Calu3 (cell line): ENCODE measurements at places on chromosomes 3 and 15.
A peak's percentile ranks its signal among the peaks of the same experiment; 100 is the strongest.

- DNase-seq: no peak
Measured at GRCh38 chr15:40743921-40744814, 10.9 kb downstream of the RMDN3 start.

GRCh38 chr15:84832448-84833040, 15.4 kb downstream of the ALPK3 start:
- no peak for DNase-seq

DNA sequence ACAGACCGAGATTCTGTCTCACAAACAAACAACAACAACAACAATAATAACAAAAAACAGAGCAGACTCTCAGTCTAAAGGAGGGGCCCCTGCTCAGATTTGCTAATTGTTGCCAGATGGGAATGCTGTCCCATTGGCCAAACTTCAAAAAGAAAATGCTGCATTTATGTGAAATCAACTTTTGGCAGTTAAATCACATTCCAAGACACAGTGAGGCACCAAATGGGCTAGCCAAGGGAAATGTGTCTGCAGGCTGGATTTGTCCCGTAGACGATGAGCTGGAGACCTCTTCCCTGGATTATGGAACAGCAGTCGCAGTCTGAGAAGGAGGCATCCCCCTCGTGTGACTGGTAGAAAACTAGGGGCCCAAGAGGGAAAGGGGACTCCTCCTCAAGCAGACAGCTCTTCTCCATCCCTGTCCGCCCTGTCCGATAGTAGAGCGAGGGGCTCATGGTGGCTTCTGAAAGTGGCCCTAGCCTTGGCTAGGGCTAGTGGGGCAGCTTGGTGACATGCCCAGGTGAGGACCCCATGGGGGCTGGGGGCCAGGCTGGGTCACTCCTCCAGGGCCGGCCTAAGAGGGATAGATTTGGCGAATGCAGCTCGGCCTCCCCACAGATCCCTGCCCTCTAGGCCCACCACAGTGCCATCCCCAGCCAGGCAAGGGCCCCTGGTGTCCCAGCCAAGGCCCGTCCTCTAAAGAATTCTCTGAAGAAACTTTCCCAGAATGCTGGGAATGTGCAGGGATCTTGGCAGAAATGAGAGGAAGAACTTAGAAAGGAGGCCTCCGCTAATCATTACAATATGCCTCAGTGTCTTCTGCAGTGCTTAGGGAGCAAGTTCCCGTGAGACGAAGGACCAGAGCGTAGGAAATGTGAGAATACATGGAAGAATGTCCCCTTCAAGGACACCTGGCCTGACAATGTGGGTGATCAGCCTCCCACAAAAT, 2.0 kb downstream of the SLC22A14 start:
- no peak for DNase-seq

- DNase-seq: no peak
Measured at GRCh38 chr3:112482675-112483074, 16.6 kb downstream of the BTLA start.

- no peak for DNase-seq
Measured at GRCh38 chr3:37963016-37963415, 27.6 kb upstream of the VILL start.

GRCh38 chr15:62739082-62739481, 303.5 kb upstream of the TPM1 start:
- peak; percentile 56 for DNase-seq

DNA sequence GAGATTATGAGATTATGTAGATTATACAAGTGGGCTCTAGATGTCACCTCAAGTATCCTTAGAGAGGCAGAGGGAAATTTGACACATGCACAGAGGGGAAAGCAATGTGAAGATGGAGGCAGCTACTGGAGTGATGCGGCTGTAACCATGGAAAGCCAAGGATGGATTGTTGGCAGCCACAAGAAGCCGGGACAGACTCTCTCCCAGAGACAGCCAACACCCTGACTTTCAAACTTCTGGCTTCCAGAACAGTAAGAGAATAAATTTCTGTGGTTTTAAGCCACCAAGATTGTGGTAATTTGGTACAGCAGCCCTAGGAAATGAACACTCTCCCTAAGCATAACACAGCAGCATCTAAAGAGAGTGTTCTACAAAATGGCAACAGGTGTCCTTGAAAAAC, 34.4 kb upstream of the PRICKLE2 start:
- no peak for DNase-seq

GRCh38 chr3:58657571-58658141, 8.9 kb downstream of the FAM3D start:
- peak; percentile 49 for DNase-seq

DNA sequence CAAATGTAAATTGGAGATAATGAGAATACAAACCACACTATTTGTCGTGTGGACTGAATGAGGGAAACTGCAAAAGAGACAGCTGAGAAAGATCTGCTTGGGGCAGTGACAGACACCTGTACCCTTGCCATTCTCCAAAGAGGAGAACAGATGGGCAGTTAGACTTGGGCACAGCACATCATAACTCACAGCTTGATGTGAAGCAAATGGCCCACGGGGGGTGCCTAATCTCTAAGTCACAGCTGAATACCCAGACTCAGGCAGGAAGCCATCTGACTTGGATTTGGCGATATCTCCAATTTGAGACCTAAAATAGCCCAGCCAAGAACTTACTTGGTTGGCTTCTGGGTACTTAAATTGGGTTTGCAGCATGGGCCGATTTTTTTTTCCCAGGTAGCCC, 10.0 kb upstream of the SLC6A11 start:
- DNase-seq: no peak

DNA sequence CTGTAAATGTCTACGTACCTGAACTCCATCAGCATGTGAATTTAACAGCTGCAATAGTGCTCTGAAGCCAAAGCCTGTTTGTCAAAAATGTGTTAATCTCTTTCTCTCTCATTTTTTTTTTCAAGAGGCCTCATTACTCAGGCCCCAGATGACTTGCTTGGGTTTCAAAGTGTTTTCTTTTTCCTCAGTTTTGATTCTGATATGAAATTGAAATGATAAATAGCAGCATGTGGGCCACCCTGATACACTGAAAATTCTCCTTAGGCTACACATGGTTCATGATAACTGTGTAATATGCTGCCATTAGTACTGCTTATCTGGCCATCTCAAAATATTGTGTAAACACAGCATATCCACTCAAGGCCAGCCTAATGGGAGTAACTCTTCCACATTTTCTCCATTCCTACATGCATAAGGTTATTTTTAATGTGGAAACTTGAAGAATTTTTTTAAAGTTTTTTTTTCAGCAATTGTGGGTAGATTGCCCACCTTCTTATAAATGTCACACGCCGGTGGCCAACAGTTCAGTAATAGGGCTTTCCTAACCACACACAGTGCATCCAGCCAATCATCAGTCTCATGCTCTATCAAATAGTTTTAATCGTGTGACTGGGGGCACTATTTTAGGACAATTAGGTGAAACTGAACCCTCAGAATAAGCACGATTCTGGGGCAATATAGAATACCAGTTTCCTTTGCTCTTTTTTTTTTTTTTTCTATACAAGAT, 13.1 kb upstream of the DENND4A start:
- DNase-seq: no peak

- DNase-seq: no peak
Measured at GRCh38 chr3:112405845-112406244, 72.9 kb downstream of the CD200 start.

DNA sequence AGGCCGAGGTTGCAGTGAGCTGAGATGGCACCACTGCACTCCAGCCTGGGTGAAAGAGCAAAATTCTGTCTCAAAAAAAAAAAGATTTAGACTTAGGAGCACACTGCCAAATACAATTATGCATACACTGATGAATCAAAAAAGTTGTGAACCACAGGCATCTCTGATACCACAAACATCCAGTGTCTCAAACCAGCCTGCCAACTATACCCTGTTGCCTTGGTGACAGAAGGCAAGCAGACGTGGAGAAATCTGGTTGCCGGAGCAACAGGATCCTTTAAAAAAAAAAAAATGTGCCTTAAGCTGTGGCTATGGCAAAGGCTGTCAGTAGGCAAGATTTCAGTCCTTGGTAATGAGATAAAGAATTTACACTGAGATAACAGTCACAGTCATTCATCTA, 202.3 kb downstream of the NEK10 start:
- DNase-seq: peak; percentile 65

DNA sequence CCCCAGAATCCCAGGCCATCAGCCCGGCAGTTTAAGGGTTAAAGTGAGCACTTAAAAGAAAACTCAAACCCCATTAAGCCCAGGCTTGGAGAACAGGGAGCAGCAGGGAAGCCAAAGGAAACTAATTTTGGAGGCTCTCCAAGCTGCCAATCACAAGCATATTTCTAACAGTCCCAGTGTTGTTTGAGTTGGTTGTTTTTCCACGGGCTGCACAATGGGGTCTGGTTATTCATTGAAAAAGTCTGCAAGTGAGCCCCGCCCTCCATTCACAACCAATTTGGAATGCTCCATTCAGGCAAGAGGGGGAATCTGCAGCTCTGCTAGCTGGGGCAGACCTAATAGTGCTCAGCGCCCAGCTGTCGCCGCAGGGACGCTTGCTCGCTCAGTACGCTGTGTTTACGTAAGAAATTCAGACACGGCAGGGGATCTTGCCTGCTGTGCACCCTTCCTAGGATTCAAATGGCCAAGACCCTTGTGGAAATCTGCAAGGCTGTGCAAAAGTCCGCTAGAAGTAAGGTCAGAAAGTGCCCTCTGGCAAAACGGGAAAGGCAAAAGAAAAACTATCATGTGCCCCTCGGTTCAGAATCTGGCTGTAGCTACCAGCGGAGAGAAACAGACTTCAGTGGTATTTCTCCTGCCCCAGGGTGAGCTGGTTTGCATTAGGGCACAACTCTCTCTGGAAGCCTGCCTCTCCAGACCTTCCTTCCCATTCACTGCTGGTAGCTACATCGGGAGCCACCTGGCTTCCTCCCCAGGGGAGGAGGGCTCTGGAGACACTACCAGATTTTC, 11.0 kb downstream of the ETV5 start:
- DNase-seq: peak; percentile 96

DNA sequence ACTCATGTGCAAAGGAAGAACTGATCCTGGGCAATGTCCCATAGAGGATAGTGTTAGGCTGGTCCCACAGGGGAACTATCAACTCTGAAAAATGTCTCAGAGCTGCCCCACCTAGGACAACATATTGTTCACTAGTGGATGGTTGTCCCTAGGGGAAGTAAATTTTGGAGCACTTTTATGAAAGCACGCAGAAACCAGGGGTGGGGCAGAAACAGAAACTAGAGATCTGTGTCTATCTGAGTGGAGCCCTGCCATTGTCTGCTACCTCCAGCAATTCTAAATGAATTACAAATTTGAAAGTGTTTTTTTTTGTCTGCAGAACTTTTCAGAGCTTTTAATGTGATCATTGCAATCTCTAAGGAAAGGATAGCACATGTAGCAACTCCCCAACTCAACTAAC, 357.1 kb upstream of the PROK2 start:
- DNase-seq: no peak

DNA sequence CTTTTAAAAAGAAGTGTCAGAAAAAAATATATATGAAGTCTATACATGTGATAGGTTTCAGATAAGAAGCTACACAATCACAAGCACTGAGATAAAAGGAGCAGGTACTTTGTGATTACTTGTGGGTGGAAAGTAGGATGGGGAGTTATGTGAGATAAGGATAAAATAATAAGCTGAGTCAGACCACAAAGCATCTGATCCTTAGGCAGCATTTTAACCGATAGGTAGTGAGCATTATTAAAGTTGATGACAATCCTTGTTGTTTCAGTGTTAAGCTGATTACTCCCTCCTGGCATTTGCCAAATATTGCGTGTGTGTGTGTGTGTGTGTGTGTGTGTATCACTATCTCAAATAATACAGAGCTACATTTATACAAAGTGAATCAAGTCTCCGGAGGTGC, 483.1 kb downstream of the NAALADL2 start:
- DNase-seq: no peak

DNA sequence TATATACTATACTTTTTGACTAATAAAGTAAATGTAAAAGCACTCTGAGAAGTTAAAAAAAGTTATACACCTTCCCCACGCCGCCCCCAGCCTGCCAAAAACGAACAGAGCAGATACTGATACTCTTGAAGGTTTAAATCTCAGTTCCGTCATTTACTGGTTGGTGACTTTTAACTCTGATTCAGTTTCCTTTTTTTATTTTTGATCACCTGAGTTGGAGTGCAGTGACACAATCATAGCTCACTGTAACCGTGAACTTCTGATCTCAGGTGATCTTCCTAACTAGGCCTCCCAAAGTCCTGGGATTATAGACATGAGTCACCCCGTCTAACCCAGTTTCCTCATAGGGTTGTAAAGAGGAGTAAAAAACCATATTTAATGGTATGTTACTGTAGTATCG, 3.3 kb upstream of the TIPIN start:
- DNase-seq: no peak

DNA sequence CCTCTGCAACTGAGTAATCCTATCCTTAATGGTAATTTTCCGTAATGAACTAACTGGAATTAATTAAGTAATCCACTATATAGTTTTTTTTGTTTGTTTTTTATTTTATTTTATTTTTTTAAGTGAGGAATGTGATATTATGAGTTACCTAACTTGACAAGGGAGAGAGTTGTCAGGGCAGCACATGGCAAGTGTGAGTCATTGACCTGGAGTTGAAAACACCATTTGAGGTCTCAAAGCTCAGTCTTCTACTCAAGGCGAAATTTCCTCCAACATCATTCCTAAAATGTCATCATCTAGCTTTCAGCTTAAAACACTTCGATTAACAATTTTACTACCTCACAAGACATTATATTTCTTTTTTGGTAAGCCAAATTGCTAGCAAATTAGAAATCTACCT, 87.8 kb downstream of the NECTIN3 start:
- no peak for DNase-seq

GRCh38 chr3:22297436-22297835, 546.4 kb upstream of the ZNF385D start:
- DNase-seq: no peak

GRCh38 chr3:141129541-141130011, 78.4 kb downstream of the SPSB4 start:
- DNase-seq: no peak

- DNase-seq: no peak
Measured at GRCh38 chr15:48642795-48643194, 2.7 kb downstream of the FBN1 start.

DNA sequence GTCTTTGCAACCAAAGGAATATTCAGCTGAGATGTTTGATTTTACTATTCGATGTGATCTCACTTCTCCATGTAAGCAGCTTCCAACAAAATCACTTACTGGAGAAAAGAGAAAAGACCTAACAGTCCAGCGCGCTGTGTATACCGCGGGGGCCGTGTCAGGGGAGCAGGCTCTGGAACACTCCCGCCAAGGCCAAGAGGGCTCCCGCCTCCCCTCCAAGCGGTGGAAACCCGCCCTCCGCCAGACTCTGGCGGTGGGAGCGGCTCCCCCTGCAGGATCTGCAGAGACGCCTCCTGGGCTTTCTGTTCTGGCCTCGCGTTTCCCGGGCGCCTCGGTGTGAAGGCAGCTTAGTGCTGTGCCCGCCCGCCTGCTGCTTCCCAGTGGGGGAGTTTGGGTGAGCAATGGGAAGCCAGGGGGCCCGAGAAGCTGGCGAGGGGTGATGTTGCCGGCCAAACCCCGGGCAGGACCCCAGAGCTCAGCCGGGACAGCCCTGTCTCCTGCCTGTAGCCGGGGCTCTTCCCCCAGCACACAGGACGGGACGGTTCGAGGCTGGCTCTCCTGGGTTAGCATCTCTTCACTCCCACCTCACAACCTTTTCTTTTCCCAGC, 36.3 kb downstream of the CHST14 start:
- DNase-seq: peak; percentile 74

GRCh38 chr3:134376786-134377426, 2.7 kb upstream of the AMOTL2 start:
- no peak for DNase-seq

GRCh38 chr15:99019558-99020540, 12.3 kb upstream of the PGPEP1L start:
- DNase-seq: no peak

- DNase-seq: no peak
Measured at GRCh38 chr15:39456582-39457330, 124.1 kb upstream of the THBS1 start.
